ENCODE measurements at places on chromosomes 5 and 9.

DNA sequence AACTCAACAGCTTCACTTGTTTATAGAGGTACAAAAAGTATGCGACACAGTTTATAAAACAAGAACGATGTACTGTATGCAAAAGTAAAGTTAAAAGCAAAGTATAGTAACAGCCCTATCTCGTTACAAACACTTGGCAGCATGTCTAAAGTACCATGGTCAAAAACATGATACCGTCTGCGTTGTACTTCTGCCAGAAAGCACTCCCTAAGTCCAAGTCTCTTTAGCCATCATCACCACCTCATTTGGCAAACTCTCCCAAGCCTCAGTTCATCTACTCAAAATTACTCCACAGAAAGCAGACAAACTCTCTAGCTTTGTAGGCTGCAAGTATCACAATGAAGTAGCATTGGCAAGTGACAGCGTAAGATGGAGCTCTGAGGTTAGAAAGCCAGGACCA, 73.4 kb downstream of the NFIB start:
- DNase-seq = no peak

GRCh38 chr5:74556006-74556405, 84.5 kb downstream of the ENC1 start:
- no peak for DNase-seq

DNA sequence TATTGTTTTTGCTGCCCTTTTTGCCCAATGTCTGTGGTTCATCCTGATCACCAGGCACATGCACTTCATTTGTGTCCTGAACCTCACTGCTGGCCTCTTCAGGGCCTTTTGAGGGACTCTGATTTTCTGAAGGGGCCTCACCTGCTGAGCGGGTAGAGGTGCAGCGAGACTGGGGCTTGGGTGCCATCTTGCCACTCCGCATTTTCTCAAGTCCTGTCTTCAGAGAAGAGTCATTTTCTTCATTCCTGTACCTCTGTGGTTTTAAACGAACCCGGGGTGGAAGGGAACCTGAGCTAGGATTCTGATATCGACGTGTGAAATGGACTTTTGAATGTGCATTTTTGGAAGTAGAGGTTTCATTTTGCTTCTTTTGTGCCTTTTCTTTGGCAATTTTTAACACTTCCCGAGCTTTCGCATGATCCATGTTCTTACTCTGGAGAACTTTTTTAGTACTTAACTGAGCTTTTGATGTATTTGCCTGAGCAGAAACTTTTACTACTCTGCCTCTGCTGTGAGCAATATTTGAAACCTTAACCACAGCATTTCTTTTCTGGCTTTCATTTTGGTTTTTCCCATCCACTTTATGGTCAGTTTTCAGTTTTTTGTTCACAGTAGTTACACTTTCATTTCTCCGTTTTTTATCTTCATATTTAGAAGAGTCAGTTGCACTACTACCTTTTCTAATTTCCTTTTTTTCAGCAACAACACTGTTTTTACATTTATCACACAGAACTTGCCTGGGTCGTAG, 26.1 kb downstream of the PWWP2A start:
- DNase-seq = no peak

DNA sequence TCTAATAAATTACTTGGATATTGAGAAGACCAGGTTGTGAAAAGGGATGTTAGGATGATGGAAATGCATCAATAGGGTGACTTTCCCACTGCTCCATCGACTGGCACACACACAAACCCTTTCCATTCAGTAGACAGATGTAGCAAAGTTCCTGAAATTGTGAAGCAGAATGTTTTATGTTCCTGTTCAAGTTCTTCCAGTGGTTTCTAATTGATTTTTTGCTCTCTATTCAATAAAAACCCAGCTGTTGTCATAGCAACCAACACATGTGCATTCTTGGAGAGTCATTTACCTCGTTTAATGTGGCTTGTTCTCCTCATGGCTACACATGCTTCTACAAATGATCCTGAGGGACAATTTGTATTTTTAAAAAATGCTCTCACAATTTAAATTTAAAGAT, 244.6 kb downstream of the RAB3C start:
- DNase-seq = no peak

GRCh38 chr5:141354900-141355469, at the start of gene PCDHGA4:
Gene PCDHGA4 (plus strand): TSS chr5:141355021. CDS start chr5:141355108, 87 bp downstream.
- no peak for DNase-seq

DNA sequence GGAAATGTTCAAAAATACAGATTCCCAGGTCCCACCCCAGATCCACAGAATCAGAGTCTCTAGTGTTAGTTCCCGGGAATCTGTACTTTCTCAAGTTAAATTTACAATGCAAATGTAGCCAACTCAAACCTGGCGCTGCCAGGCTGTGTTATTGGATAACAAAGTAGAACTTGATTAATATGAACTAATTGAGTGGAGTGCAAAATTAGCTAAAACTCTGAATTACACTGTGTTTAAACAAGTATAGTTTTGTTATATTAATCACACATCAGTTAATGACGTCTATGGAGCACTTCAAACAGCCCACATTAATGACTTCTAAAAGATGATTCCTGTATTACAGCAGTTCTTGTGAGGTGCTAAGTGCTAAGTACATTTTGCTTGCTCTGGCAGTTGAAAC, 32.4 kb upstream of the CYFIP2 start:
- DNase-seq = no peak

- no peak for DNase-seq
Measured at GRCh38 chr5:123845356-123846100, 333.6 kb downstream of the CSNK1G3 start.

DNA sequence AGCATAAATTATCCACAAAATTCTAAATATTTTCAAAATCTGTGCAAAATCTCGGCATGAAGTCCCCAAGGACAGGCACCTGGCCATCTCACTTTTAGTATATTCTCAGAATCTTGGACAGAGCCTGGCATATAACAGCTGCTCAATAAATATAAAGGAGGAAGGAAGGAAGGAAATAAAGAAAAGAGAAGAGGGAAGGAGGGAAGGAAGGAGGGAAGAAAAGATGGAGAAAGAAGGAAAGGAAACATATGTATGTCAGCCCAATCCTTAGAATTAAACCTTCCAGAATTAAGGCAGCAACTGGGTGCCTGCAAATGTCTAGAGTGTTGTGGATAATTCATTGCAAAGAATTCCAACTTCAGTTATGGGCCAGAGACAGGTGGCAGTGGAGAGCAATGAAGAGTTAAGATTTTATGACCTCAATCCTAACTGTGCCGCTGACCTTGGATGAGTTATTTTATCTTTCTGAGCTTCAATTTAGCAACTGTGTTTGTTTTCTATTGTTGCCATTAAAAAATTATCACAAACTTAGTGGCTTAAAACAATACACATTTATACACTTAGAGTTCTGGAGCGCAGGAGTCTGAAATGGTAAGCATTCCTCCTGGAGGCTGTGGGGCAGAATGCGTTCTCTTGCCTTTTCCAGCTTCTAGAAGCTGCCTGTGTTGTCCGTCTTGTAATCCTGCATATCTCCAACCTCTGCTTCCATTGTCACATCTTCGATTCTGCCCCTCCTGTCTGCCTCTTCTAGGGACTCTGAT, 200.9 kb upstream of the MSX2 start:
- no peak for DNase-seq

- DNase-seq = no peak
Measured at GRCh38 chr5:132546108-132546507, 2.8 kb upstream of the IL5 start.

DNA sequence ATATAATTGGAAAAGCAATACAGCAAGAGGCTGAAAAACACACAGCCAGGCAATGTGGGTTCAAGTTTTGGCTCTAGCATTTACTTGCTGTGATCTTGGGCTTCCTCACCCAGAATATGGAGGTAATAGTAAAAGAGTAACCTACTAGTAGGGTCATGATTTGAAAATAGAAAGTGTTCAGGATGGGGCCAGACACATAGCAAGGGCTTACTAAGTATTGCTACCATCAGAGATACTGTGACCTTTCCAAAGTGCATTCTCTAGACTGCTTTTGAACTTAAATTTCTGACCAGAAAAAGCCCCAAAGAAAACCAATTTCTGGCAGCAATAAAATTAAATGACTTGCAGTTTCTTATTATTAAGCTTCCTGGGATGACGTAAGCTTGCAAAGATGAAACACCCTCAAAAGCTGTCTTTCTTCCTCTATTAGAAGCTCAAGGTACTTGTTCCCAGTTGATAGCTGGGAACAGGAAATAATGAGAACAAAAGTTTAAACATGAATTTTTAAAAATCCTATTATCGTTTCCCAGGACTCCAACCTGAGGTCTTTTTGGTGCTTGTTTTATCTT, 20.3 kb downstream of the SLC45A2 start:
- DNase-seq = no peak

- no peak for DNase-seq
Measured at GRCh38 chr9:4678679-4679267, 596 bp upstream of the CDC37L1 start.

- no peak for DNase-seq
Measured at GRCh38 chr5:148989567-148989966, 73.3 kb downstream of the SH3TC2 start.

DNA sequence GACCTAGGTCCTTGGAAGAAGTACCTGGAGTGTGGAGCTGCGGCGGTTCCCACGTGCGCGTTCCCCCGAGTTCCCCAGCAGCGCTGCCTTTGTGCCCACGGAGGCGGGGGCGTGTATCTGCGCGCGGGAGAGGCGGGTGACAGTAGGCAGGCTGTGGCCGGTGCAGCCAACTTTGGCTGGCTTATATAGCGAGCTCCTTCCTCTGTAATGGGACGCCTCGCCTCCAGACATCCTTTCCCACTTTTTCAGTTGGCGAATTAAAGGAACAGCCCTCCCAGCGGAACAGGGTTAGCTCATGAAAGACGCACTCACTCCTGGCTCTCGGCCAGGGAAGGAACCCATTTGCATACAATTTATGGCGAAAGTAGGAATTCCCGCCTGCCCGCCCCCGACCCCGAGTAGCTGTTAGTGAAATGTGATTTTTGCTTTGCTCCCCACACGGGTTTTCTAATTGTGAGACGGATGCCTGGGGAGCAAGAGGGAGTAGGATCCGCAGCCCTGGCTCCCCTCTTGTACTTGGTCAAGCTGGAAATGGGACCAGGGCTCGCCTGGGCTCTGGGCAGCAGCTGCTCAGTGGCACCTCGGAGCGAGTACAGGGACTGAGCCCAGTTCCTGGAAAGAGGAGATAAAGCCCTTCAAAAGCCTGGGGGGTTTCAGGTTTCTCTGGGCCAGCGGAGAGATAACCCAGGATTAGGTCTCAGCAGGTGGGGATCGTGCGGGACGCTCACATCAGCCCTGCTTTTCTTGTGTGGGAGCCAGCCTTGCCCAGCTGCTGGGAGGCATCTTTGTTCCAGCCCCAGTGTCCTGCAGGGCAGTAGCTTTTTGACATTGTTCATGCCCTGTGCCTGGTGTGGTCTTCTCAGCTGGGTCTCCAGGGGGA, at the start of gene TNC:
Gene TNC (minus strand): TSS at position 159 of the 880 bp plus-strand sequence. CDS start 27,139 bp downstream, outside the sequence.
- no peak for DNase-seq

- DNase-seq = no peak
Measured at GRCh38 chr5:136605638-136606037, 240.3 kb upstream of the TRPC7 start.

DNA sequence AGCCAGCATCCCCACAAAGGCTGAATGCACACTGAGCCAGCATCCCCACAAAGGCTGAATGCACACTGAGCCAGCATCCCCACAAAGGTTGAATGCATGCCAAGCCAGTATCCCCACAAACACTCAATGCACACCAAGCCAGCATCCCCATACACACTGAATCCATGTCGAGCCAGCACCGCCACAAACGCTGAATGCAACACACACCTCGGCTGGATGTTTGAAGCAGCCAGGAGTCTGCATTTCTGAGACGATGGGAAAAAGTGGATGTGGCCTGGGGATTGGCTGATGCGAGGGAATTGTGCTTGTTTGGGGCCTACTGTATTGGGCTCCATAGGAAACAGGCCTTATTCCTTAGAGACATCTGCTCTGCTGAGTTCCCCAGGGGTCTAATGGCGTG, 30.9 kb upstream of the CEP72 start:
- no peak for DNase-seq

GRCh38 chr5:159316519-159317383, 13.5 kb downstream of the IL12B start:
- no peak for DNase-seq

- DNase-seq = no peak
Measured at GRCh38 chr5:140109018-140109758, 4.7 kb upstream of the PURA start.

DNA sequence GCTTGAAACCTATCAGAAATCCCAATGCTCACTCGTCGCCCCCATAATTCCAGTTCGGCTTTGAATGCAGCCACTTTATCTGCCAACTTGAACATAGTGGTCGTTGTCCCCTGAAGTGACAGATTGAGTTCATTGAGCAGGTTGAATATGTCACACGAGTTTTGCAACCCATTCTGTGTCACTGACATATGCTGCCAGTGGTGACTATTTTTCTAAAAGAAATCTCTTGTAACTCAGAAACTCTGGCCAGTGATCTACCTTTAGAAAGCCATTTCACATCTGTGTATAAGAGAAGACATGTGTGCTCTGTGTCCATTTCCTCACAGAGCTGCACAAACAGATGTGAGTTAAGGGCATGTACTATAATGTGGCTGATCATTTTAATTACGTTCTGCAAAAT, 47.0 kb upstream of the LARP1 start:
- no peak for DNase-seq

- DNase-seq = no peak
Measured at GRCh38 chr5:95641741-95642220, 4.8 kb upstream of the RFESD start.

DNA sequence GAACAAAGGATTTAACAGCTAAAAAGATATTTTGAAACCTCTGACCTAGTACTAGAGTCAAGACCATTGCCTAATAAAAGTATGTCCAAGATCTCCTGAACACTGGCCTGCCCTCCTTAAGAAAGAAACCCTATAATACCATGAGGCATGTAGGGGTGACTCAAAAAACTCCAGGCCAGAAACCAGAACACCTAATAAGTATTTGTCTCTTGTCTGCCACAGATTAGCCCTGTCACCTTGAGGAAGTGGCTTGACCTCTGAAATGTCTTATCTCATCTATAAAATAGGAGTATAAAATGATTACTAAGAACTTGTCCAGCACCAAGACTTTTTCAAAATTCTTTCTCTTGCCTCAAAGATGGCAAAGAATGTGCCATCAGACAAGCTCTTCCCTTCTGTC, 125.5 kb upstream of the RASGRF2 start:
- DNase-seq = no peak

All from vagina (tissue), 2 donors.